ENCODE measurements at places on chromosomes 16 and 17.

- peak; percentile 98 for DNase-seq
- peak within 1 kb of the TSS; percentile 94 for H3K27ac ChIP-seq
- no peaks in the 10 kb centered on the region for H3K36me3 ChIP-seq
- H3K4me1 ChIP-seq, result peaks cover 4% of the 10 kb centered on the region
- H3K4me3 ChIP-seq, result peak within 1 kb of the TSS; percentile 98
- no peaks in the 10 kb centered on the region for H3K27me3 ChIP-seq
Measured at GRCh38 chr17:56960596-56961538, at the start of gene COIL. Gene COIL (minus strand): TSS chr17:56961050. CDS start chr17:56961019, 31 bp downstream.

DNA sequence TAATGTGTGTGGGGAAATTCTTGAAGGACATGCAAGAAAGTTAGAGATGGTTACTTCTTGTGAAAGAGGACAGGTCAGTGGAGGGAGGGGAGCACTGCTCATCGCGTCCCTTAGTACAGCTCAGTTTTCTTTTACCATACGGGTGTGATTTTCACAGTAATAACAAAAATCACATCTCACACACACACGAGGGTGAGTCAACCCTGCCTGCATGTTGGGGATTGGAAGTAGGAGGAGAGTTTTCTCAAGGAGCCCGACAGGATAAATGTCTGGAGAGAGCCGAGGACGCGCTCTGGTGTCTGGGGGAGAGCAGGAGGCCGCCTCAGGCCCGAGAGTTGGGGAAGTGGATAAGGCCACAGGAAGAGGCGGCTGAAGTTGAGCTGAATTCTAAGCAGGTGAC lies 16.4 kb downstream of the PLCD3 start:
- no peak overlapping the region for H3K4me3 ChIP-seq
- H3K27ac ChIP-seq, result no peak overlapping the region
- no peaks in the 10 kb centered on the region for H3K4me1 ChIP-seq
- no peaks in the 10 kb centered on the region for H3K36me3 ChIP-seq
- no peaks in the 10 kb centered on the region for H3K27me3 ChIP-seq
- peak; percentile 96 for DNase-seq

GRCh38 chr16:554297-554621 lies 5.9 kb upstream of the PRR35 start:
- H3K36me3 ChIP-seq, result peaks cover 7% of the 10 kb centered on the region
- no peak overlapping the region for H3K4me3 ChIP-seq
- peaks cover 9% of the 10 kb centered on the region for H3K27me3 ChIP-seq
- H3K4me1 ChIP-seq, result peaks cover 6% of the 10 kb centered on the region
- H3K27ac ChIP-seq, result no peak overlapping the region

DNA sequence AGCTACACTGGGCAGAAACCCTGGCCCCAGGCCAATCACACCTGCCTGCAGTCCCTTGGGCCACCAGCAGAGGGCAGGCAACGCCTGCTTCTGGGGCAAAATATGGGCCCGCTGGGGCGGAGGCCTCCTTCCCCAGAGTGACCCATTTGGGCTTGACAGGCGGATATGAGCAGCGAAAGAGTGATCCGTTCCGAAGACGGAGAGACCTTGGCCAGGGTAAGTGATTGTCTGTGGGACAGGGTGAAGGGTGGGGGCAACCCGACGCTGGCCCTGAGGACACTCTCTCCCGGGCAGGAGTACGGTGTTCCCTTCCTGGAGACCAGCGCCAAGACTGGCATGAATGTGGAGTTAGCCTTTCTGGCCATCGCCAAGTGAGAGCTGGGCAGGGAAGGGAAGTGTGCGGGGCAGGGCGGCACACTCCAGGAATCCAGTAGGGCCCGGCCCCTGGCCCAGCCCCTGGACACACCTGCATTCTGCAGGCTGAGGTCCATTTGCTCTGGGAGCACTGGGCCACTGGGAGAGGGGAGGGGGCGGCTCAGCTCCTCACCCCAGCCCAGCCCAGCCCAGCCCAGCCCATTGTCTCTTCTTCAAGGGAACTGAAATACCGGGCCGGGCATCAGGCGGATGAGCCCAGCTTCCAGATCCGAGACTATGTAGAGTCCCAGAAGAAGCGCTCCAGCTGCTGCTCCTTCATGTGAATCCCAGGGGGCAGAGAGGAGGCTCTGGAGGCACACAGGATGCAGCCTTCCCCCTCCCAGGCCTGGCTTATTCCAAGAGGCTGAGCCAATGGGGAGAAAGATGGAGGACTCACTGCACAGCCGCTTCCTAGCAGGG lies 3.5 kb upstream of the NHERF1 start:
- H3K27ac ChIP-seq, result no peak overlapping the region
- DNase-seq, result peak; percentile 98
- peaks cover 9% of the 10 kb centered on the region for H3K4me1 ChIP-seq
- peaks cover 8% of the 10 kb centered on the region for H3K27me3 ChIP-seq
- H3K4me3 ChIP-seq, result peak overlapping the region; percentile 57

DNA sequence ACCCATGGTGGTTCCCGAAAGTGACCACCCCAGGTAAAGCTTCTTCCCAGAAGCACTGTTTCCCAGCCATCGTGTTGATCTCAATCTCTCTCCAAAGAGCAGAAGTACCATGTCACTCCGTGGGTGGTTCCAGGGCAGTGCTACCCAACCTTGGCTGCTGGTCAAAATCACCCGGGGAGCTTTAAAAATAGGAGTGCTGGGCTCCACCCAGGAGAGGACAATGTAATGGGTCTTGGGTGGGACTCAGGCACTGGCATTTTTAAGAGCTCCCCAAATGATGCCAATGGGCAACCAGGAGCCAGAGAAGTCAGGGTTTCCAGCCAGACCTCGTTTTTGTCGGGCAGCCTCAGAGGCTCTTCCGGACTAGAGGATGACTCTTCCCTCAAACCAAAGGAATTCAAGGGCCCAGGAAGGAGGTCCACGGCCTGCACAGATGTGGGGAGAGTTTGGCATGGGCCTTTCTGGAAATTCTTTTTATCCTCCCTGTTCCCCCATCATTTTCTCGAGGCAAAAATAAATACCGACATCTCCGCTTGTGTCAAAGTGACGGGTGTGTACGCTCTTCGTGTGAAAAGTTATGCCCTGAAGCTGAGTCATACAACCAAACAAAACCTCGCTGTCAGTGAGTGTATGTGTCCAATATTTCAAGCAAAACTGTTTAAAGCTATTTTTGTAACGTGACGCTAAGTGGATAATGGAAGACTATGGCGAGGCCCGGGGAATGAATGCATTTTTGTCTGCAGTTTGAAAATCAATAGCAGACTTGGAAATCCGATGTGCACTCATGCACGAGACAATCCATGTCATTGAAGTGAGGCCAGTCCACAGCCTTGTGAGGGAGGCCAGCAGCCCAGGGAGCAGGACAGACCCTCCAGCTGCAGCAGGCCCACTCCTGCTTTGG lies 364.1 kb downstream of the FOXL1 start:
- peaks cover 21% of the 10 kb centered on the region for H3K4me1 ChIP-seq
- H3K27me3 ChIP-seq, result no peaks in the 10 kb centered on the region
- peak overlapping the region; percentile 14 for H3K4me3 ChIP-seq

- H3K27ac ChIP-seq, result peak overlapping the region; percentile 87
- no peaks in the 10 kb centered on the region for H3K36me3 ChIP-seq
- peaks cover 8% of the 10 kb centered on the region for H3K4me1 ChIP-seq
- H3K4me3 ChIP-seq, result peak overlapping the region; percentile 89
- H3K27me3 ChIP-seq, result peaks cover 11% of the 10 kb centered on the region
- DNase-seq, result peak; percentile 87
Measured at GRCh38 chr17:35568561-35568960, 7.9 kb upstream of the SLFN14 start.

GRCh38 chr17:3859940-3860339 lies 13.9 kb upstream of the NCBP3 start:
- peaks cover 4% of the 10 kb centered on the region for H3K4me1 ChIP-seq
- no peaks in the 10 kb centered on the region for H3K27me3 ChIP-seq
- peaks cover 8% of the 10 kb centered on the region for H3K36me3 ChIP-seq
- DNase-seq, result peak; percentile 58

DNA sequence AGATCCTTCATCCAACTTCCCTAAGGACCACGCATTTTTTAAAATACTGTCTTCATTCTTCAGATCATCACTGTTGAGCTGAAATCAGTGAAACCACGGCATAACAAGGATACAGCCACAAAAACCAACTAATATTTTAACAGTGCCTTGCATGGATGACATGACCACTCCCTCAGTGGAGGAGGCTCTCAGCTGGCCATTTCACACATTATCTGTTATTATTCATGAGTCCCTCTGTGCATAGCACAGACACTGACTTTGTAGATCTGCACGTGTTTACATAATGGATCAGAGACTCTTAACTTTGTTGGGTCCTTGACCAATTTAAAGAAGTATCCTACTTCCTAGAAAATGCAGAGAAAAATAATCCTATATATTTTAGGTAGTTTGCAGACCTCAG lies 104.8 kb upstream of the NUDT7 start:
- H3K27ac ChIP-seq, result no peak overlapping the region
- H3K4me3 ChIP-seq, result no peak overlapping the region
- H3K27me3 ChIP-seq, result no peaks in the 10 kb centered on the region
- no peak for DNase-seq
- H3K4me1 ChIP-seq, result no peaks in the 10 kb centered on the region

GRCh38 chr17:64786337-64786736 lies 124.2 kb upstream of the SMURF2 start:
- no peak overlapping the region for H3K27ac ChIP-seq
- no peaks in the 10 kb centered on the region for H3K27me3 ChIP-seq
- H3K4me1 ChIP-seq, result no peaks in the 10 kb centered on the region
- H3K36me3 ChIP-seq, result peaks cover 7% of the 10 kb centered on the region
- no peak overlapping the region for H3K4me3 ChIP-seq
- DNase-seq, result peak; percentile 69

DNA sequence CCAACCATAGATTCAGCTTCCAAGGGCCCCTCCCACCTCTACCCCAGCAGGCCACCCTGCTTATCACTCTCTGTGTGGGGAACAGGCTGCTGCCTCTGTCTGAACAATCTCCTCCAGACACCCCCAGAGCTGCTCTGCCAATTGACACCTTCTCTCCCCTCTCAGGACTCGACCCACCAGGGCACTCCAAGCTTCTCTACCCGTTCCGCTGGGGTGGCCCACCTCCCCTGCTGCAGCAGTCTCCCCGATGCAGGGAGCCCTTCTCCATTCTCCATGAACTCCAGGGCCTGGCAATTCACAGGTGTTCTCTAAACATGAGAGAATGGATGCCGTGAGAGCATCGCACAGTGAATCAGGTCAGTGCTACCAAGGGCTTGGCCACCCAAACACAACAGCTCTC lies 28.3 kb upstream of the FAAP100 start:
- H3K4me1 ChIP-seq, result peaks cover 77% of the 10 kb centered on the region
- no peak overlapping the region for H3K4me3 ChIP-seq
- peak overlapping the region; percentile 88 for H3K27ac ChIP-seq
- no peaks in the 10 kb centered on the region for H3K27me3 ChIP-seq
- peaks cover 37% of the 10 kb centered on the region for H3K36me3 ChIP-seq

DNA sequence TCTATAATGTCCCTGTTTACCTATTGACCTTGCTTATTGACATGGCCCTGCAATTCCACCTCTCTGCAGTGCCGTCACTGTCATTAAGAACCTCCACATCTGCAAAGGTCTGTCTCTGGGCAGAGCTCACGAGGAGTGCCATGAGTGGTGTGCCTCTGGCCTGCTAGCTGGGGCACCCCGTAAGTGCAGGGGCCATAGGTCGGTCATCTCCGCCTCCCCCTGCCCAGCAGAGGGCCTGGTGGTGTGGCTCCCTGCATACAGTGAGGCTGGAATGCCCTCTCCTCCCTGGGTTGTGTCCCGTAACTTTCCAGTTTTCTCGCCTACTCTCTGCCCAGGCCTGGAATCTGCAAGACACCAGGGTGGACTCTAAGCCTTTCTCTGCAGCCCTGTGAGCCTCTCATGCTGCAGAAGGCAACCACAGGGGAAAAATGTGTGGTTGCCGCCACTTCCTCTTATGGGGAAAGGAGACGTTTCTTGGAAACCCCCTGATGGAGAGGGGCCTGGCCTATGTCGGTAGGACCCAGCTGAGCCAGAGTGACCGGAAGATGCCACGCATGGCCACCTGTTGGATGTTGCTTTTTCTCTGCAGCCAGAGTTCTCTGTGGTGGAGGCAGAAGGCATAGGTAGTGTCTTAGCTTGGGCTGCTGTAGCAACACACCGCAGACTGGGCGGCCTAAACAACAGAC lies 2.7 kb upstream of the SNX20 start:
- H3K36me3 ChIP-seq, result no peaks in the 10 kb centered on the region
- peak; percentile 31 for DNase-seq
- H3K27me3 ChIP-seq, result peaks cover 4% of the 10 kb centered on the region
- no peaks in the 10 kb centered on the region for H3K4me1 ChIP-seq
- H3K27ac ChIP-seq, result no peak overlapping the region

- H3K27ac ChIP-seq, result no peak overlapping the region
- H3K4me3 ChIP-seq, result no peak overlapping the region
- no peaks in the 10 kb centered on the region for H3K36me3 ChIP-seq
- no peaks in the 10 kb centered on the region for H3K4me1 ChIP-seq
Measured at GRCh38 chr17:72489272-72489641, 368.4 kb downstream of the SOX9 start.

GRCh38 chr17:46901291-46901690 lies 21.7 kb upstream of the GOSR2 start:
- no peak for DNase-seq
- H3K36me3 ChIP-seq, result no peaks in the 10 kb centered on the region
- H3K4me3 ChIP-seq, result no peak overlapping the region
- no peaks in the 10 kb centered on the region for H3K4me1 ChIP-seq

DNA sequence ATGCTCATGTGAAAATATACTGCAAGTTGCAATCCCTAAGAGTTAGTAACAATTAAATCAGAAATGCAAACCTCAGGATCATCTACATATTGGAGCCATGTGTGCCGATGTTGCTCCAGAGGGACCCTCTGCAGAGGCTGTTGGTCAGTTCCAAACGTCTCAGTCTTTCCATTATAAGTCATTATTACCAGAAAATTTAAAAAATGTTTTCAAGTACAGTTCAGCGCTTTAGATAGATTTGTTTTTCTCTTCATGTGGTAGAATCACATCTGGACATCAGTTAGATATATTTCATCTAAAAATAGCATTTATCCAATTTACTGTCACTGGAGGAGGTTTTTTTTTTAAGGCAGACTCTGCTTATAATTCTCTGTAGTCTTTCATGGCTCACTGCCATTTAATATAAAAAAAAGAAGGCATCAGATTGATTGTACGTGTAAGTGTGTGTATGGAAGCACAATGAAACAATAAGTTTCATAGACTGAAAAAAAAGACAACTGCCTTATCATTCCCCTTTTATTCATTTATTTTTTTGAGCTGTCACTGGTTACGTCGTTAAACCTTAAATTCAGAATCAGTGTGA lies 46.1 kb upstream of the MARCHF10 start:
- peaks cover 5% of the 10 kb centered on the region for H3K4me1 ChIP-seq
- no peak overlapping the region for H3K4me3 ChIP-seq
- H3K36me3 ChIP-seq, result no peaks in the 10 kb centered on the region
- peak; percentile 17 for DNase-seq
- no peaks in the 10 kb centered on the region for H3K27me3 ChIP-seq

- no peaks in the 10 kb centered on the region for H3K27me3 ChIP-seq
- no peak overlapping the region for H3K4me3 ChIP-seq
- no peak for DNase-seq
- no peaks in the 10 kb centered on the region for H3K4me1 ChIP-seq
- H3K27ac ChIP-seq, result no peak overlapping the region
Measured at GRCh38 chr16:55576384-55576783, 9.9 kb downstream of the CAPNS2 start.

- peaks cover 5% of the 10 kb centered on the region for H3K4me1 ChIP-seq
- H3K36me3 ChIP-seq, result peaks cover 43% of the 10 kb centered on the region
- peak; percentile 43 for DNase-seq
- no peaks in the 10 kb centered on the region for H3K27me3 ChIP-seq
- no peak overlapping the region for H3K4me3 ChIP-seq
- H3K27ac ChIP-seq, result no peak overlapping the region
Measured at GRCh38 chr17:39709319-39709997, 9.6 kb downstream of the ERBB2 start.

Data from osteoblast (primary cell).